ENCODE measurements at places on chromosomes 11 and 22. TPM values are rescaled to one million over a fixed set of nuclear protein-coding genes. Genes with fewer than 3 reads are reported as not detected.

Gene UBASH3B
- total RNA-seq, result 49.8 TPM

Gene OR52I2
- total RNA-seq, result not detected

DNA sequence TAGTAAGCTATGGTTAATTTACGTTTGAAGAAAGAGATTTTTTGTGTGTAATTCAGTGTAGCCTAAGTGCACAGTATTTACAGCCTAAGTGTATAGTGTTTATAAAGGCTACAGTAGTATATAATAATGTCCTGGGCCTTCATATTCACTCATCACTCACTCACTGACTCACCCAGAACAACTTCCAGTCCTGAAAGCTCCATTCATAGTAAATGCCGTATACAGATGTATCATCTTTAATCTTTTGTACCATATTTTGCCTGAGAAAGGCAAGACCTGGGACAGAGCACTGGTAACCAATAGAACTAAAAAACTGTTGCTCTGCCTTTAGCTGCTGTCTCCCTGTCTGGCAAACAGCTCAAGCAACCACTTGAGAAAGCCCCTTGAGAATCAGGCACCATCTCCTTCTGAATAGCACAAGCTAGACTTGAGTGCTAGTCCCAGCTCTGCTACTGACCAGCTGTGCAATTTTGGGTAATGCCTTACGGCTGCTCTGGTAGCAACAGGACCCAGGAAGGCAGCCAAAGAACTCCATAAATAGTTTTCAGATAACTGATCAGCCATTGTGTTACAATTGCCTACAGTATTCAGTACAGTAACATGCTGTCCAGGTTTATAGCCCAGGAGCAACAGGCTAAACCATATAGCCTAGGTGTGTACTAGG is 131.3 kb downstream of the KCNC1 start:
- no peak overlapping the region for H3K27ac ChIP-seq
- no peak overlapping the region for H3K4me3 ChIP-seq
- no peaks in the 10 kb centered on the region for H3K27me3 ChIP-seq

DNA sequence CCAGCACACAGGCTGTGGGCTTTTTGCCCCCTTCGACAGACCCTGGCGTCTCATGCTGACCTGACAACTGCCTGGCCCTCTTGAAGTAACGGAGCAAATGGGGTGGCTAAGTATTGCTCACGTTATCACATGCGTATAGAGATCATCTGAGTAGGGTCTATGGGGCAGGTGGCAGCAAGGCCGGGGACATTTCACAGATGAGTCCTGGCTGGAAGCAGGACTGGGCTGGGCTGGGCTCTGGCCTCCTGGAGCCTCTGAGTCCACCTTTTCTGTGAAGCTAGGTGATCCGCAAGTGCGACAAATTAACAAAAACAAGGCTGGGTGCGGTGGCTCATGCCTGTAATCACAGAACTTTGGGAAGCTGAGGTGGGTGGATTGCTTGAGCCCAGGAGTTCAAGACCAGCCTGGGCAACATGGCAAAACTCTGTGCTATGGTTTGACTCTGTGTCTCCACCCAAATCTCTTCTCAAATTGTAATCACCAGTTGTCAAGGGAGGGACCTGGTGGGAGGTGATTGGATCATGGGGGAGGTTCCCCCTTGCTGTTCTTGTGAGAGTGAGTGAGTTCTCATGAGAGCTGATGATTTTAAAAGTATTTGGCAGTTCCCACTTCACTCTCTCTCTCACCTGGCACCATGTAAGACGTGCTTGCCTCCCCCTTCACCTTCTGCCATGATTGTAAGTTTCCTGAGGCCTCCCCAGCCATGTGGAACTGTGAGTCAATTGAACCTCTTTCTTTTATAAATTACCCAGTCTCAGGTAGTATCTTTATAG is 122.0 kb downstream of the MPPED1 start:
- H3K27me3 ChIP-seq, result no peaks in the 10 kb centered on the region
- DNase-seq, result no peak
- no peak overlapping the region for H3K27ac ChIP-seq
- no peaks in the 10 kb centered on the region for H3K4me1 ChIP-seq
- H3K4me3 ChIP-seq, result no peak overlapping the region

Measured in naive thymus-derived CD4-positive, alpha-beta T cell (primary cell).